ENCODE measurements at places on chromosomes 6 and 20. TPM values are rescaled to one million over a fixed set of nuclear protein-coding genes. Genes with fewer than 3 reads are reported as not detected.
A peak's percentile ranks its signal among the peaks of the same experiment; 100 is the strongest.

Gene ERMARD
- 42.8 TPM for total RNA-seq

DNA sequence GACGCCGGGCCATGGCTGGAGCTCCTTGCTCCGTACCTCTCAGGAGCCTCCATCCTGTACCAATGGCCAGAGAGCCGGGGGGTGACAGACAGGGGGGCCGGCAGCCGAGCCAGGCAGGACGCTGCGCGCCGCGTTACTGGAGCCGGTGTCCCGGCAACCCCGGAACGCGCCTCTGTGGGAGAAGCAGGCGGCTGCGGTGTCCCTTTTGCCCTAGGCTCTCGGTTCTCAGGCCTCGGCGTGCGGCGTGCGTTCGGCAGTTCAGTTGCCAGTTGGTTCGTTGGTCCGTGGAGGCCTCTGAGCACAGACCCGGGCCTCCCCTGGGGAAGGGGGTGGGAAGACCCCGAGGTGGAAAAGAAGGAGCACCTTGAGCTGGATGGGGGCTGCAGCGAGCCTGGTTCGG is at the start of gene SPATS1:
Gene SPATS1, plus strand, starts transcription at position 162 of the 400 bp plus-strand sequence. CDS start 446 bp downstream, outside the sequence.
- no peaks in the 10 kb centered on the region for H3K36me3 ChIP-seq
- no peak within 1 kb of the TSS for H3K4me3 ChIP-seq
- peaks cover 6% of the 10 kb centered on the region for H3K4me1 ChIP-seq
- no peak within 1 kb of the TSS for H3K27ac ChIP-seq

DNA sequence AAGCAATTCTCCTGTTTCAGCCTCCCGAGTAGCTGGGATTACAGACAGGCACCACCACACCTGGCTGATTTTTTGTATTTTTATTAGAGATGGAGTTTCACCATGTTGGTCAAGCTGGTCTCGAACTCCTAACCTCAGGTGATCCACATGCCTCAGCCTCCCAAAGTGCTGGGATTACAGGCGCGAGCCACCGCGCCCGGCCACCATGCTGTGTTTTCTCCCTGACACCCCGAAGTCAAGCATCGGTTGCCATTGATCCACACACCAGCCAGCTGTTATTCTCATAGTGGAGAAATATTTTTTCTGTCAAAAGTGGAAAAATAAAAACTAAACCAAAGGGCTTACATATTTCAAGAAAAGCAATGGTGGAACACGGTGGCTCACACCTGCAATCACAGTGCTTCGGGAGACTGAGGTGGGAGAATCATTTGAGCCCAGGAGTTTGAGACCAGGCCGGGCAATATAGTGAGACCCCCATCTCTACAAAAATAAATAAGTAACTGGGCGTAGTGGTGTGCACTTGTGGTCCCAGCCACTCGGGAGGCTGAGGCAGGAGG is 157.4 kb downstream of the ZMYND8 start:
- H3K36me3 ChIP-seq = no peaks in the 10 kb centered on the region
- no peaks in the 10 kb centered on the region for H3K27me3 ChIP-seq
- no peak for DNase-seq

DNA sequence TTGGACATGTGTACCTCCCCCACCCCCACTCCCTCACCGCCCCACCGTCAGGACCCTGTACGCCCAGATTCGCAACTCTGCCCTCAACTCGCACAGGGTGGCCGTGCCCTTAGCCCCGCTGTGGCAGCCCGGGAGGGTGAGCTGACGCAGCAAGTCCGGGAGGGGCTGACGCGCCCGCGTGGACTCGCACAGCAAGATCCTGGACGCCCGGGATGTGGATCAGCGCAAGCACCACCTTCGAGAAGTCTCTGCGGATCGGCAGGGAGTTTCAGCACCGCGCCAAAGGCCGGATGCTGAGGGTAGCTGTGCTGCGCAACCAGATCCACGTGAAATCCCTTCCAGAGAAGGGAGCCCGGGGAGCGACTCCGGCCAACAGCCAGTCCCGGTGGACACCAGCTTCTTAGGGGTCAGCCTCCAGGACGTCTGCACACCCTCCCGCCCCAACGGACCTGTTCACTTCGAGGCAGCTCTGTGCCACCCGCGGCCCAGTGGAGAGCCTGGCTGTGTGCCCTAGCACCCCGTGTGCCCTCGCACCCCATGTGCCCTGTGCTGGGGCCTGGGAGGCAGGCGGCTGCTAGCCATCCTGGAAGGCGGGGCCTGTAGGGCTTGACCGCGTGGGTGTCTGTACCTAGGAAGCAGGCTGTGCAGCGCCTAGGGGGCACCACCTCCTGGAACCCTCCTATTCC is 6.7 kb upstream of the GJA10 start:
- DNase-seq = peak; percentile 8
- no peak overlapping the region for H3K27ac ChIP-seq
- peaks cover 18% of the 10 kb centered on the region for H3K27me3 ChIP-seq
- H3K4me3 ChIP-seq = no peak overlapping the region

- DNase-seq = peak; percentile 55
- no peak overlapping the region for H3K4me3 ChIP-seq
- H3K27ac ChIP-seq = peak overlapping the region; percentile 39
- peaks cover 2% of the 10 kb centered on the region for H3K36me3 ChIP-seq
- no peaks in the 10 kb centered on the region for H3K27me3 ChIP-seq
- H3K4me1 ChIP-seq = peaks cover 14% of the 10 kb centered on the region
Observed at GRCh38 chr6:21022343-21023107, 488.3 kb downstream of the CDKAL1 start.

GRCh38 chr6:42106112-42107023 is 36.1 kb downstream of the C6orf132 start:
- H3K27me3 ChIP-seq = peaks cover 25% of the 10 kb centered on the region
- no peak overlapping the region for H3K27ac ChIP-seq
- H3K36me3 ChIP-seq = no peaks in the 10 kb centered on the region
- H3K4me1 ChIP-seq = peaks cover 6% of the 10 kb centered on the region
- no peak for DNase-seq
- H3K4me3 ChIP-seq = no peak overlapping the region

Gene CALHM4
- total RNA-seq = not detected

DNA sequence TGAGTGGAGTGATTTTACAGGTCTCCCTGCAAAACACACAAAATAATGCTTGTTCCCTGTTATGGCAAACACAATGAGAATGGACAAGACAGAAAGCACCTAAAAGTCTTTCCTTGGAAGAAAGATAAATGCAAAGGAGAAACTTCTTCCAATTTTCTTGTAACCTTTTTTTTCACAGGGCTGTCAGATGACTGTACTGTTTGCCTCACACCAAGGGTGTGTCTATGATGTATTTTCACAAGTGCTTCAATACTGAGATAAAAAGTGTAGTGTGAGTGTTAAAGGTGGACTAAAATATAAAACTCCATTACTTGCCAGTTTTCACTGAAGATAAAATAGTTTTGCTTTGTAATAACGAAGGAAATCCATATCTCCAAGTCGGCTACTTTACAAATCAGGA is 194.5 kb downstream of the CENPW start:
- H3K36me3 ChIP-seq = no peaks in the 10 kb centered on the region
- H3K27ac ChIP-seq = no peak overlapping the region
- no peaks in the 10 kb centered on the region for H3K27me3 ChIP-seq
- H3K4me1 ChIP-seq = no peaks in the 10 kb centered on the region
- no peak for DNase-seq

DNA sequence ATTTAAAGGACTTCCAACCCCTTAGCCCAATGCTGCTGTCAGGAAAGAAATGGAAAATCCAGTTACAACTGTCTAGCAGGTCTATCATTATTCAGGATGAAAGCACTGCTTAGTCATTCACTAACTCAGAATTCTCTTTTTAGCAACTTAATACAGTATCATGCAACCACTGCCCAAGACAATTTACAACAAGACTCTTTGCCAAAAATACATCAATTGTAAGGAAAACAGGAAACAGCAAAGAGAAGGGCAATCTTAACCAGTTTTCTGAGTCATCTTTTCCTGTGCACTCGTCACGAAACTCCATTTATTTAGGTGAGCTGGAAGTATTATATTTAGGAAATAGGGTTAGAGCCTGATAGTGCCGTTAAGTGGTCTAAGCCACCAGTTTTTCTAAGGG is 1197.7 kb upstream of the CITED2 start:
- no peak for DNase-seq
- no peaks in the 10 kb centered on the region for H3K4me1 ChIP-seq
- H3K27ac ChIP-seq = no peak overlapping the region
- no peaks in the 10 kb centered on the region for H3K27me3 ChIP-seq

- no peak overlapping the region for H3K27ac ChIP-seq
- H3K4me3 ChIP-seq = no peak overlapping the region
- DNase-seq = no peak
- H3K4me1 ChIP-seq = no peaks in the 10 kb centered on the region
- H3K36me3 ChIP-seq = no peaks in the 10 kb centered on the region
- no peaks in the 10 kb centered on the region for H3K27me3 ChIP-seq
Observed at GRCh38 chr6:17486680-17487079, 93.3 kb downstream of the CAP2 start.

Gene FERMT1
- not detected for total RNA-seq

DNA sequence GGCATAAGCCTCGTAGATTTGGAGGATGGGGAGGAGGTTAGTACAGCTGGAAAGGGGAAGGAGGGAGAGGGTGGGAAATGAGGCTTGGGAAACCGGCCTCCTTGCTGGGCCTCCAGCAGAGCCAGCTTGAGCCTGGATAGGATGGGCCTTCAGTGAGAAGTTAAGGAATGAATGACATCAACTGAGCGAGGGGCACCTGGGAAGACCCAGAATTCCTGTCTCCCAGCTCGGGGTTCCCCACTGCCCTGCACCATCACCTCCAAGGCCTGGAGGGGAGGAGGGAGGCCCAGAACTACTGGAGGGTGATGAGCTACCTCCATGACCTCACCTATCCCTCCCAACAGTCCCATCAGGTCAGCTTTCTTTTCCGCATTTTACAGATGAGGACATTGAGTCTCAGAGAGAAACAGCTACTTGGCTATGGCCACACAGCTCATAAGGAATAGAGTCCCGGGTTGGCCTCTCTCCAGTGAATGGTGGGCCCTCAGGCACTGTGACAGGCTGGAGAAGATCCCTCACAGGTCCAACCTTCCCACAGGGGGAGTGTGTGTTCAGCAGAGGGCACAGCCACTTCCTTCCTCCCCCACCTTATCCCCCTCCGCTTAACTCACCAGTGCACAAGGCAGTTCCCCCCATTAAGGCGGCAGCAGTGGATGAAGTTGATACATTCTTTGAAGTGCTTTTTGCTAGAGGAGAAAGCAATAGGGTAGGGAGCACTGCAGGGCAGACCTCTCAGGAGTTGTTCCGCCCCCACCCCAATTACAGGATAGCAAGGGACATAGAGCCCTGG is 6.8 kb downstream of the DUSP15 start:
- H3K4me1 ChIP-seq = peaks cover 28% of the 10 kb centered on the region
- no peaks in the 10 kb centered on the region for H3K36me3 ChIP-seq
- H3K27ac ChIP-seq = no peak overlapping the region
- H3K4me3 ChIP-seq = no peak overlapping the region

DNA sequence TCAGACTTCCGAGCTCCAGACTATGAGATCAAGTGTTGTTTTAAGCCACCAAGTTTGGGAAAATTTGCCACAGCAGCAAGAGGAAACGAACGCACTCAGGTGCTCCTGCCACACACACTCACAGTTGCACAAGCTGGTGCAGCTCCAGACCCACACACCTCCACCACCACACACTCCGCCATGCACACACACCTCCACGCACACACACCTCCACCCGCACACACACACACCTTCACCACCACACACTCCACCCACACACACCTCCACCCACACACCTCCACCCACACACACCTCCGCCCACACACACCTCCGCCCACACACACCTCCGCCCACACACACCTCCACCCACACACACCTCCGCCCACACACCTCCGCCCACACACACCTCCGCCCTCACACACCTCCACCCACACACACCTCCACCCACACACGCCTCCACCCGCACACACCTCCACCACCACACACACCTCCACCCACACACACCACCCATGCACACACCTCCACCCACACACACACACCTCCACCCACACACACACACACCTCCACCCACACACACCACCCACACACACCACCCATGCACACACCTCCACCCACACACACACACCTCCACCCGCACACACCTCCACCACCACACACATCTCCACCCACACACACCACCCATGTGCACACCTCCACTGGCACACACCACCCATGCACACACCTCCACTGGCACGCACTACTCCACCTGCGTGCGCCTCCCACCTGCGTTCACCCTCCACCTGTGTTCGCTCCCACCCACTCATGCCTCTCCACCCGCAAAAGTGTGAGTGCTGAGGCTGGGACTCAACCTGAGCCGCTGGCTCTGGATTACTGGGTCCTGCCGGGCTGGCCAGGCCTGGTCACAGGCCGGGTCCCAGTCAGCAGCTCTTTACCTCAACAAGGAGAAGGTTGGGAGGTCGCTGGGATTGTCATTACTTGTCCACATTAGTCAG is 175.6 kb downstream of the BMP7 start:
- no peak overlapping the region for H3K4me3 ChIP-seq
- H3K36me3 ChIP-seq = no peaks in the 10 kb centered on the region
- no peaks in the 10 kb centered on the region for H3K27me3 ChIP-seq
- DNase-seq = no peak
- peaks cover 6% of the 10 kb centered on the region for H3K4me1 ChIP-seq

GRCh38 chr20:61734733-61735502 is 330.8 kb downstream of the TAF4 start:
- H3K36me3 ChIP-seq = no peaks in the 10 kb centered on the region
- H3K27me3 ChIP-seq = no peaks in the 10 kb centered on the region
- H3K4me1 ChIP-seq = no peaks in the 10 kb centered on the region
- H3K4me3 ChIP-seq = no peak overlapping the region

Gene LIN28B
- total RNA-seq = not detected

Gene CRISP2
- total RNA-seq = not detected

GRCh38 chr6:33632558-33633039 is 11.5 kb downstream of the ITPR3 start:
- peaks cover 25% of the 10 kb centered on the region for H3K4me1 ChIP-seq
- no peak overlapping the region for H3K4me3 ChIP-seq
- H3K27ac ChIP-seq = peak overlapping the region; percentile 33
- peaks cover 2% of the 10 kb centered on the region for H3K36me3 ChIP-seq
- H3K27me3 ChIP-seq = no peaks in the 10 kb centered on the region

- H3K36me3 ChIP-seq = peaks cover 12% of the 10 kb centered on the region
- H3K4me3 ChIP-seq = no peak overlapping the region
- H3K4me1 ChIP-seq = peaks cover 43% of the 10 kb centered on the region
- H3K27ac ChIP-seq = peak overlapping the region; percentile 96
Observed at GRCh38 chr20:23360531-23360930, 1.5 kb upstream of the GZF1 start.

GRCh38 chr20:5670874-5671273 is 79.3 kb upstream of the SHLD1 start:
- no peaks in the 10 kb centered on the region for H3K36me3 ChIP-seq
- H3K27me3 ChIP-seq = no peaks in the 10 kb centered on the region
- no peak overlapping the region for H3K27ac ChIP-seq
- peaks cover 34% of the 10 kb centered on the region for H3K4me1 ChIP-seq

GRCh38 chr20:35093267-35093884 is 769 bp upstream of the TRPC4AP start:
- H3K4me1 ChIP-seq = peaks cover 16% of the 10 kb centered on the region
- H3K4me3 ChIP-seq = peak overlapping the region; percentile 77
- H3K27me3 ChIP-seq = no peaks in the 10 kb centered on the region
- H3K36me3 ChIP-seq = no peaks in the 10 kb centered on the region

Gene SLC22A23
- 0.75 TPM for total RNA-seq

GRCh38 chr6:20242397-20242796 is 30.1 kb upstream of the MBOAT1 start:
- H3K36me3 ChIP-seq = no peaks in the 10 kb centered on the region
- no peaks in the 10 kb centered on the region for H3K27me3 ChIP-seq
- H3K27ac ChIP-seq = no peak overlapping the region
- no peak for DNase-seq
- no peaks in the 10 kb centered on the region for H3K4me1 ChIP-seq
- H3K4me3 ChIP-seq = no peak overlapping the region

- H3K27ac ChIP-seq = no peak overlapping the region
- DNase-seq = no peak
- H3K4me1 ChIP-seq = peaks cover 14% of the 10 kb centered on the region
- no peaks in the 10 kb centered on the region for H3K36me3 ChIP-seq
- peaks cover 18% of the 10 kb centered on the region for H3K27me3 ChIP-seq
- H3K4me3 ChIP-seq = no peak overlapping the region
Observed at GRCh38 chr6:89385156-89385667, 26.9 kb downstream of the RRAGD start.
